Tongue (tissue), 3 donors: ENCODE measurements at places on chromosomes 6 and 20. TPM values are rescaled to one million over a fixed set of nuclear protein-coding genes. Genes with fewer than 3 reads are reported as not detected.

The ZNF76 gene
- total RNA-seq = 19.6 TPM

GRCh38 chr6:43679057-43679456 is 8.5 kb downstream of the MRPS18A start:
- DNase-seq = no peak

- DNase-seq = no peak
Measured at GRCh38 chr6:39870950-39871349, 63.3 kb downstream of the MOCS1 start.

GRCh38 chr6:70551566-70551965 is 15.2 kb upstream of the SDHAF4 start:
- DNase-seq = no peak

The CCN2 gene
- 57.3 TPM for total RNA-seq

DNA sequence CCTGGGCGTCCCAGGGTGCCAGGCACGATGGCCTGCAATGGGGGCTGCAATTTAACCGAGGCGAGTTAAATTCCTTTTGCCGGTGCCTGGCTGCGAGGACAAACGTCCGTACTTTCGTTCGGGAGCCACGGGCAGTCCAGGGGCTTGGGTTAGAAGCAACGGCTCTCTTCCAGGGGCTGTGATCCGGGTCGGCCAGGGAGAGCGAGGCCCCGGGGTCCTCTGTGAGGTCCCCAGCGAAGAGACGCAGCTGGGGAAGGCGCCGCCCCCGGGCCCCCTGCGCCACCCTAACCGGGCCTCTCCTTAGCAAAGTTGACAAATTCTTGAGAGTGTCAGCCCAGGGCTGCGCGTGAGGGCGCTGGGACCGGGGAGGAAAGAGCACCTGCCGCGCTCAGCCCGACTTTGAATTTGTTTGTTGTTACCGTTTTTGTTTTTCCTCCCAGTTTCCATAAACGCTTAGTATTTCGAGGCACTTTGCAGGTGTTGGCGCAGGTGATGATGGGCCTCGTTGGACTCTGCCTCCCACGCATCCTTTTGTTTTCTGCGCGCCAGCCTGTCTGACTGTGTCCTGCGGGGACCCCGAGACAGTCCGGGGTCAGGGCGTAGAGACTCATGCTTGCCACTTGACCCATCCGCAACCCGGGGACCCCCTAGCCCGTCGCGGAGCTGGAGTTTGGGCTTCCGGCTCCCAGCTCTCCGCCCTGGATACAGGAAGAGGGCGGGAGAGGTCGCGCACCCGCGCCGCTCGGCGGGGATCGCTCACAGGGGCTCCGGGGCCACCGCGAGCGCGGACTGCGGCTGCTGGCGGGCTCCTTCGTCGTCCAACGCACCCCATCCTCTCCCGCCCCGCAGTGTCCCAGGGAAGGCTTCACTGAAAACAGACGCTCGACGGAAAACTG is 5.8 kb downstream of the OLIG3 start:
- DNase-seq = peak; percentile 6

DNA sequence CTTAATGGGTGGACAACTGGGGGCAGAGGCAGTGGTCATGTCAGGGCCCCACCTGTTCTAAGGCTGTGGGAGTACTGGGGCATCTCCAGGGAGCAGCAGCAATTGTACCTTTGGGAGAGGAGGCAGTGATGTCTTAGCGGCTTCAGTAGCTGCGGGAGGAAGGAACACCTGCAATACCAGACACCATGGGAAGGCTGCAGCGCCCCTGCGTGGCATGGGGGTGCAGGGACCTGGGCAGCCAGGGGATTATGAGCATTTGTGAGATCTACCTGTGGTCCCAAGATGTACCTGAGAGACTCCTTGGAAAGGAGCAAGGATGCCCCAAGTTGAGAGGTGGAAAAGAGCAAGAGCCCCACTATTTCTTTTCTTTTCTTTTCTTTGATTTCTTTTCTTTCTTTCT is 112.1 kb upstream of the GPR6 start:
- no peak for DNase-seq

The CST2 gene
- not detected for total RNA-seq

DNA sequence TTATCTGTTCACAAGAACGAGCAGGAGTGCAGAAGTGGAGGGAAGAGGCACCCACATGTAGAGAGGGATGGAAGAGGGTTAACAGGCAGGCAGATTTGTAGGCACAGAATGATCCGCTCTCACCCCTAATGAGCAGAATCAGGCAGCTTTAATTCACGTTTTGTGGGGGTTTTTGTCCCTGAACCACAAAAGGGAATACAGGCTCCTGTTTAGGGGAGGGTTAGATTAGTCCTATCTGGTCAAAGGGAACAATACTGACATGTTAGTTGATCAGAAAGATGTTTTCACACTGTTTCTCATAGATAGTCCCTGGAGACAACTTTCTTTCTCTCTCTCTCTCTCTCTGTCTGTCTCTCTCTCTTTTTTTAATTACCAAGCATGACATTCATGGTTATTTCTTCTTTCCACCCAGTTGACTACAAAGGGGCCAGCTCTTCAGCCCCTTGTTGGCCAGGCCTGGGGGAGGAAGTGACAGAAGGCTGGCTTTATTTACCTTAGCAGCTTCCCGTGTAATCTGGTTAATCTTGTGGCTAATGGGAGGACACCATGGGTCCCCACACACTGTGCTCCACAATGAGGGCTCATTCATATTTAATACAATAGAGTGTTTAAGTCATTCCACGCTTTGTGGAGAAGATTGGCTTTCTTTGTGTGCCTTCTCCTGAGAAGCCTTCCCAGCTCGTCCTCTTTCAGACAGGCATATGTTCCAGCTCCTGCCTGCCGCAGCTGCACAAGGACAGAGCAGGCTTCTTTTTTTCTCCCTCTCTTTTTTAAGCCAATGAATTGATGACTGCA is 958.8 kb downstream of the TFAP2A start:
- DNase-seq = no peak

GRCh38 chr6:170132011-170132521 is 158.8 kb downstream of the DLL1 start:
- no peak for DNase-seq

DNA sequence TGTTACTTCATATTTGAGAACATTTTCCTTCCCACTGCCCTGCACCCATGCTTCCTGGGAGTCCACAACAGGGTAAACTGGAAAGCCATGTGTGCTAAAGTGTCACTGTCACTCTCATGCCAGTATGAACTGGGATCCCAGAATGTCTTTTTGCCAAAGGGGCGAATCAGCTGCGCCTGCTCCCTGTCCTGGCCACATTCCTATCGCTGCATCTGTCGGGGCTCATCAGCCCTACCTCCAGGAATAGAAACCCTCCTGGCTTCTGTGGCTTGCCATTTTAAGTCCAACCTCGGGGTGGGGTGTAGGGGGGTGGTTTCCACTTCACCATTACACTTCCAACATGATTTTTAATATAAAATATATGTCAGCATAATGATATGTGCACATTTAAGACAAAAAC is 933 bp downstream of the KLHL31 start:
- peak; percentile 86 for DNase-seq

DNA sequence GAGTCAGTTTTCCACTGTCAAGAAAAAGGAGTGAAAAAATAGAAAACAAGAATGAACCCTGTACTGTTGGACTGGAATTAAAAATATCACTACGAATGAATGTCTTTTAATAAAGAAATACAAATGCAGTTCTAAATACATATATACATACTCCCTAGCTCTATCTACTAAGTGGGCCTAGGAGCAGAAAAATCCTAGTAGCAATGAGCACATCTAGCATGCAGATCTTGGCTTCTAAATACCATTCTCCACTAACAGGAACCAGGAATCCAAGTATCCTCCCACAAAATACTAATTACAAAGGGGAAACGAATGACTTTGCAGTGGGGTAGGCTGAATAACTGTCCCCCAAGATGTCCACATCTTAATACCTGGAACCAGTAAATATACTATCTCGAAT is 25.4 kb downstream of the SEC63 start:
- no peak for DNase-seq

The ENPP3 gene
- total RNA-seq = 2.3 TPM

- DNase-seq = no peak
Measured at GRCh38 chr20:20711413-20711812, 1.0 kb downstream of the RALGAPA2 start.

The RPL10A gene
- total RNA-seq = 1,709 TPM

DNA sequence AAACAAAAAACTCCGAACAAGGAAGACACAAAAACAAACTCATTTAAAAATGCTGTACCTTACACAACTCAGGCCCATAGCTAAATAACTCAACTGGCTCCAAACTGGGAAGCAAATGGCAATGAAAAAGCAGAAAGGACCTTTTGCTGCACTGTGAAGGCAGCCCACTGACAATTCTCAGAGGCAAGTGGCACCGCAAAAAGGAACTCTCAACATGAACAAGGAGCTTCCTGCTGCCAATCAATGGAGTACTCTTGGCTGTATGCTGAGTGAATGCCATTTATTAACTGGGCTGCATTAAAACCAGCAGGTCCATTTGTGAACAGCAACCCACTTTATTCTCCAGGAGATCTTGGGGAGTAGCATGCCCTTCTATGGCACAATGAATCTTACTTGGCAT is 209.9 kb downstream of the PTPRK start:
- no peak for DNase-seq

The EPHA7 gene
- total RNA-seq = 5.6 TPM

The MYLK2 gene
- total RNA-seq = 55.9 TPM

- DNase-seq = no peak
Measured at GRCh38 chr6:56718236-56718635, 75.5 kb upstream of the DST start.

DNA sequence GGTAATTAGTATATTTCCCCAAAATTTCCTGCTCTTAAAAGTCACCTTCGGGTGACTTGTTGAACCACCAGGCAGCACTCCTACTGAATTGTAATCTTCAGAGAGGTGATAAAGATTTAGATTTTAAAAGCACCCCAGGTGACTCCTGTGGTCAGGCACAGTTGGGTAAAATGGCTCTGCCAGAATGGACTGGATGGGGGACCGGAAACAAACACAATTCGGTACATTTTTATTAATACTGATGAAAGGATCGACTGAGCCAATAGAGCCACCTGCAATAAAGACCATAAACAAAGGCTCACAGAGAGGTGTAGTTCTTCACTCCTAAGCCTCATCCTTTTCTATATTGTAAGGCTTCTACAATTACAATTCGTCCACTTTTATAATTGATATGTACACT is 19.6 kb upstream of the FAM83C start:
- DNase-seq = no peak

The DDO gene
- total RNA-seq = 6.6 TPM

GRCh38 chr6:160042014-160042773 is 73.3 kb downstream of the IGF2R start:
- no peak for DNase-seq

The SLX4IP gene
- 7.6 TPM for total RNA-seq

DNA sequence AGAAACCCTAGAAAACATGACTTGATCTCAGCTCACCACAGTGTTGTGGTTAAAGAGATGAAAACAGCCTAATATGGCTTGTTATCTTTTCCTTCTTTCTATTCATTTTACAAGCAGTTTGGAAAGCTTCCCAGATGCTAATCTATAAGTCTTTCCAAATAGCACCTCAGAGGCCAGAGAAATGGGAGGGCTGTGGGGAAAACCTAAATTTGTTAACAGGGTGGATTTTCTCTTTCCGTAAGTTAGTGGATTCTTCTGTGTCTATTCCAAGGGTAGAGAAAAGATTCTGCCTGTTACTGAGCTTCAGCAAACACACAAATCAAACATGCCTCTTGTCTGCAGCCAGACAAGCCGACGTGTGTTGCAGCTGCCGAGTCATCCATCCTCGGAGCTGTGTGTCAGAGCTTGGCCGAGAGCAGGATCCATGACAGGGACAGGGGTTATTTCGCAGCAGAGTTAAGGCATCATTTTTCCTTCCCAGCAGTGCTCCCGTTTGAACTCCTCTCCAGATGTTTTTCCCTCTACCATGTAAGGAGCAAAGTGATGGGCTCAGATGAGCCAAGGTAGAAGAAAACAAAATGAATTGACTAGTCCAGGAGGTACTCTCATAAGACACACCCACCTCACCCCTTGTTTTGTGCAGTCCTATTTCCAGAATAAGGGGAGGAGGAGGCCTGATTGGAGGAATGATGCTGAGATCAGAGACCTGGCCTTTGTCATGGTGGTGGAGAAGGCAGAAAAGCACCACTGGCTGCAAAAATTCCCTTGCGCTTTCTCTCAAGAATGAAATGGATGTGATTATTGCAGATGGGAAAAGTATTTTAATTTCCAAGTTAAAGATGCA is 560.0 kb downstream of the C6orf118 start:
- DNase-seq = peak; percentile 89

DNA sequence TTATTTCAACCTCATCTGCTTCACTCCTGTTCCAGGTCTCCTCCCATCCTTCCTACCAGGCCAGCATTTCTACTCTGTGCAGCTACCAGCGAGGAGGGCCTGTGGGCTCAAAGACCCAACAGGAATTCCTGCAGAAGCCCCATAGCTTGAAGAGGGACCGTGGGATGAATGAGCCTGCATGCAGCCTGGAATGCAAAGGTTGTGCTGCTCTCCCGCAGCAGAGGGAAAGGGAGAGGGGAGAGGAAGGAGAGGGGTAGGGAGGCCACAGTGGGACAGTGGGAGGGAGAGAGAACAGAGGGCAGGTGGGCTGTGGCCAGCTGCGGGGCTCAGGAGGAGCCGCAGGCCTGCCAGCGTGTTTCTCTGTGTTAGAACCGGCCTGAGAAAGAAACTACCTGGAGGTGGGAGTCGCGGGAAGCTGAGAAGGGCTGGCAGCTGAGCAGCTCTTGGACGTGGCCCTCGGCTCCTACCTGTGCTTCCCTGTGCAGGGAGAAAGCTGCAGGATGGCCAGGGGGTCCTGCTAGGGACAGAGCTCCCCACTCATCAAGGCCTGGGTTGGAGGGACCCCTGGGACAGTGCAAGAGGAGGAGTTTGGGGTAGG is 66.1 kb upstream of the MLN start:
- no peak for DNase-seq

GRCh38 chr20:39206899-39207564 is 244.9 kb downstream of the DHX35 start:
- no peak for DNase-seq
